ENCODE measurements at places on chromosomes 13 and 19.

- no peak for DNase-seq
Observed at GRCh38 chr13:40428354-40428753, 238.1 kb downstream of the FOXO1 start.

GRCh38 chr13:74388626-74389025 lies 254.4 kb upstream of the KLF12 start:
- no peak for DNase-seq

DNA sequence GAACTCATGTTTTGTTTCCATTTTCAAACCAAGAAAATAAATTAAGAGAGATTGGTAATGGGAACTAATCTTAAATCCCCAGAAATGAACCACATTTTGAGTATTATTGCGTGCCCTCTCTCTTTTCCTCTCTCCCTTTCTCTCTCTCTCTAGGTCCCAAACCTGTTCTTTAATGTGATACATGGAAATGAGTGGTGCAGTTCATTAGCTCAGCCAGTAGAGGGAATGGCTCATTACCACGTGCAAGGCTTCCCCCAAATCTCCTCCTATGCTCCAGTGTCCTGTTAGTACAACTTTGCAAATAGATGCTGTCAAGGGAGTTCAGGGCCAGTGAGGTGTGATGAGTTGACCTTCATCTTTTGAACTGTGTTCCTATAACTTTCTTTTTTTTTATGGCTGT lies 178.4 kb downstream of the FGF9 start:
- no peak for DNase-seq

DNA sequence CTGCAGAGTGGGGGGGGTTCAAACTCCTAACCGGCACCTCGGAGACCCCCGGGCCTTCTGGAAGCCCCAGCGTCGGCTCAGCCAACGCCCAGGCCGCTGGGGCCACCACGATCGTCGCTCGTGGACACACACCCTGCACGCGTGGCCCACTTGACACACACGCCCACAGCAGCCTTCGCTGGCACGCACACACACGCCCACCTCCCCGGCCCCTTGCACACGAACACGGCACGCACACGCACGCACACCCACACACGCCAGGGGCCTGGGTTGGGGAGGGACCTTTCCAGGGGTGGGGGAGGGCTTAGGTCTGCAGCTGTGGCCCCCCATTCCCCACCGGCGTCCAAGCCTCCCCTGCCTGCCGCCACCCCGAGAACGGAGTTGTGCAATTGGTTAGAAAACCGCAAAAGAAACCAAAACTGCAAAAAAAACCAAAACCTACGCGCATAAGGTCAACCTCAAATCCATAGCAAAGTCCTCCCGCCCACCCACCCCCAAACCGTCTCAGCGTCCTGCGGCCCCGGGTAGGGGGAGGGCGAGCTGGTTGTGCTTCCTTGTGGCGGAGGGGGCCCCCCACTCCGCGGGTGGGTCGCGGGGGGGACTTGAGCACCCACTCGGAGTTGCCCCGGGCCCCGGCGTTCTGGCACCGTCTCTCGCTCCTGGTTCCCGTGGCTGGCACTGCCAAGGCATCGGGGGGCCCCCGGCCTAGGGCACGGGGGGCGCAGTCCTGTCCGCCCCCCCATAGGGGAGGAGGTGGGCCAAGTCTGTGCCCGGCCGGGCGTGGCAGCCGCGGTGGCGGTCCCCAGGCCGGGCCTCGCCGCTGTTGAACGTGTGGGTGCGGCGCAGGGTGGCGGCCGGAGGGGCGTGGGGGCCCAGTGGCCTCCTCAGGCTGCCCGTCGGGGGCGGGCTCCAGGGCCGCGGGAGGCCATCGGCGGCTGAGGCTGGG lies 3.3 kb upstream of the LRG1 start:
- no peak for DNase-seq

- DNase-seq = no peak
Observed at GRCh38 chr19:18503971-18504885, 17.6 kb downstream of the ELL start.

DNA sequence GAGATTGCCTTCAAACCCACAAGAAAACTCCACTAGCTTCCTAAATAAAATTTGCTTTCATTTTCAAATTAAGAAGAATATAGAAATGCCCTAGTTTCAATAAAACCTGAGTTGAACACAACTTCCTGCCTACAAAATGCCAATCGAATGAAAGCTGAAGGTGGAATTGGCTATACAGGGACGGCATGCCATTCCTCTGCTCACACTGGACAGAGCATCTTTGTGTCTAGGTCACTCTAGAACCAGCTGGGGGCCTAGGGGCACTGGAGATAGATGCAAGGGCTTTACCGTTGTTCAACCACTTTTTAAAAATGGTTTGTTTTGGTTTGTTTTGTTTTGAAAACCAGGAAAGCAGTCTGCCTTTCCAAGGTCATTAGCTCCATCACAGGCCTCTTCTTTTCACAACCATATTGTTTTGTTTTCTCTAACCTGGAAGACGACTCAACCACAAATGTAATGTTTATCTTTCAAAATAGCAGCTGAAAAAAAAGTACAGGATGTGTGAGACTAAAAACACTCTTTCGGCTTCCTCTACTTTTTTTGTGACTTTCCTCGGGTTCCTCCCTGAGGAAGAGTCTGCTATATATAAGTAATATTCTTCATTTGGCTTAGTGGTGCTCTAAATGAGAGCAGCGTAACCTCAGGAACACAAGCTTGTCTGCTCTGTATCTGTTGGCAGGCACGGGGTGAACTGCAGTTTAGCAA lies 11.9 kb upstream of the ITM2B start:
- no peak for DNase-seq

DNA sequence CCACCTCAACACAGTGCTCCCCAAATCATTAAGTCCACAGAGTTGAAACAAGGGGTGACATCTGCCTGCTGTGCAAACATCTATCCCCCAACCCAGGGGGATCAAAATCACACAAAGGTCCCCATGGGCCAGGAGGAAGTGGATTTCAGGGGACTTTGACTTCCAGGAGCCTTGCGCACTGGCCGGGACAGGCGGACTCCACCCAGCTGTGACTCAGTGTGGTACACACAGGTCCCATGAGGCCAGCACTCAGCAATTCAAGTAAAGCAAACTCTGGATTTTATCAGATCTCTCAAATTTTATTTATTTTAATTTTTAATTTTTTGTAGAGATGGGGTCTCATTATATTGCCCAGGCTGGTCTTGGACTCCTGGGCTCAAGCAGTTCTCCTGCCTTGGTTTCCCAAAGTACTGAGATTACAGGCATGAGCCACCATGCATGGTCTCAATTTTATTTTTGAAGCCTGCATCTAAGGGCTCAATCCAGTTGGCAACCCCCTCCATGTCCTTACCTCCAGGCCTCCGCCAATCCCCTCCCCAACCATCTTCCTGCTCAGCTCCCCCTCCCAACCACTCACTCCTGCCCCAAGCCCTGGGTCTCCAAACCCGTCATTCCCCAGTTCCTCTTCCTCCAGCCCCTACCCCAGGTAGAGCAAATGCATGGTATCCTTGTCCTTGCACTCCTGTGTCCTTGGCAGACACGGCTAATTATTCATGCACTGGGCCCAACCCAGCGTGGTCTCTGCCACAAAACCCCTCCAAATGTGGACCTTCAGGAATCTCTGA lies 18.2 kb downstream of the ARHGAP33 start:
- DNase-seq = no peak

GRCh38 chr13:93147946-93148345 lies 78.7 kb upstream of the GPC6 start:
- no peak for DNase-seq

DNA sequence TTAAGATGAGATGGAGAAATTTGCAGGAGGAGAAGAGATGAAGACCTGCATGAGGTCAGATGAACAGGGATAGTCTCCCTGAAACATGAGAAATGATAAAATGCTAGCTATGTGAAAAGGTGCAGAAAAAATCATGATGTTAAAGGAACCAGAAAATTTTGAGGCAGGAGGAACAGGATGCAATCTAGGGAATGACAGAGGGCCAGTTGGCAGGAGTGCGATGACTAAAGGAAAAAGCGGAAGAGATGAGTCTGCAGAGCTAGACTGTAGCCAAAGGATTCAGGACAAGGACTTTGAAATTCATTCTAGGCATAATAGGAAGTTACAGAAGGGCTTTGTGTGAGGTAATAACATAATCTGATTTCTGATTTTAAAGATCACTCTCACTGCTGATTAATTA lies 77.9 kb downstream of the TRPC4 start:
- no peak for DNase-seq

DNA sequence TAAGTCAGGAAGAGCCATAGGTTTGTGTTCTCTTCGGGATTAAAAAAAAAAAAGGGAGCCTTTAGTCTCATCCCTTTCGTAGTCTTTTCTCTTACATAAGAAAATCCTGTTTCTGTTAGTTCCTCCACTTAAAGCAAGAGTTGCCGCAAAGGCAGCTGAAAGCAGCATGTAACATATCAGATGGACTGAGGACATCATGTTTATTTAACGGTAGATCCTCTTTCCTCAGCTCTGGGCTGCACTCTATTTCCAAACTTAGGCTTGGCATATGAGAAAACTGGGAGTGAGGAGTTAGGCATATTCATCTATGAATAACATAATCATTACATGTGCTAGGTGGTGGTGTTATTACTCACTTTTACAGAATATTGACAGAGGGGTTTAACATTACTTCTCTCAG lies 391.2 kb downstream of the KLF12 start:
- DNase-seq = no peak

- no peak for DNase-seq
Observed at GRCh38 chr19:17646441-17646840, 41.7 kb downstream of the UNC13A start.

DNA sequence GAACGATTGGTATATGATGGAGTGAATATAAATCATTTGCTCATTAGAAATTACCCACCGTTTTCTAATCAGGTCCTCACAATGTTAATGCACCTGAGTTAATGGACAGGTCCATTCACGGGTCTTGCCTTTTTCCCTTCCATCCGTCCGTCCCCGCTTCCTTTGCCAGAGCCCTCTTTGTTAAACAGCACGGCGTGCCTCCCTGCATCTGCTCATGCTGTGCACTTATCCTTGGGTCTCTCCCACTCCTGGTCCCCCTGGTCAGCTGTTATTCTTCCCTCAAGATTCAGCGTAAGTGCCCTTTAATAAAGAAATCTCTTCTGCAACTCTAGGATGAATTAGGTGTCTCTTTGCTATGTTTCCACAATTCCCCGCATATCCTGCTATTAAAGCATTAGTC lies 324.5 kb downstream of the DNAJC15 start:
- DNase-seq = no peak

DNA sequence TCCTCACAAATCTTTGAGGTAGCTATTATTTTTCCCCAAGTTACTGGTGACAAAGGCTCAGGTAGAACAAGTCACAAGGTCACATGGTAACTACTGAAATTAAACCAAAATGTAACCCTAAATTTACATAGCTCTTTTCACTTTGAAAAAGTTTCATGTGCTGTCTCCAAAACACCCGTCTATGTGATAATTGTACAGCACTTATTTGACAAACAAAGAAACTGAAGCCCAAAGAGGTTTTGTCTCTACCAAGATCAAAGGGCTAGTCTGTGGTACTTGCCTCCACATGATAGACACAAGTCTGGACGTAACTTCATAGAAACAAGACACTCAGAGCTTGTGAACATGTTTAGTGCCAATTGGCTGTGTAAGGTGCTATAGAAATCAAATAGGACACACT lies 108.3 kb downstream of the SACS start:
- DNase-seq = no peak

DNA sequence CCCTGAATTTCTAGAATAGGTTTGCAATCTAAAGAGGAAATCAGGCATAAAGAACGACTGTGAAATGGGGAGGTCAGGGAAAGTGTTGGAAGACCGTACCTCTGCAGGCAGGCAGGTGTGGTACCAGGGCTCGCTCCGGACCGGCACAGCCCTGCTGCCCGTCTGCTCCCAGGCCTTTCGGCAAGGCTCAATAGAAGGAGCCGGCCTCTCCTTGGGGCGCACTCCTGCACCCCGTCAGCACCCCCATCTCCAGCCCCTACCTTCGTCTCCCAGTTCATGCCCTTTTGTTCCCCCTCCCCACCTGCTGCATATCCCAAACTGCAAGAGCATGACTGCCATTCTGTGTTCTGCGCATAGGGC lies 139.8 kb upstream of the SOX1 start:
- DNase-seq = no peak

DNA sequence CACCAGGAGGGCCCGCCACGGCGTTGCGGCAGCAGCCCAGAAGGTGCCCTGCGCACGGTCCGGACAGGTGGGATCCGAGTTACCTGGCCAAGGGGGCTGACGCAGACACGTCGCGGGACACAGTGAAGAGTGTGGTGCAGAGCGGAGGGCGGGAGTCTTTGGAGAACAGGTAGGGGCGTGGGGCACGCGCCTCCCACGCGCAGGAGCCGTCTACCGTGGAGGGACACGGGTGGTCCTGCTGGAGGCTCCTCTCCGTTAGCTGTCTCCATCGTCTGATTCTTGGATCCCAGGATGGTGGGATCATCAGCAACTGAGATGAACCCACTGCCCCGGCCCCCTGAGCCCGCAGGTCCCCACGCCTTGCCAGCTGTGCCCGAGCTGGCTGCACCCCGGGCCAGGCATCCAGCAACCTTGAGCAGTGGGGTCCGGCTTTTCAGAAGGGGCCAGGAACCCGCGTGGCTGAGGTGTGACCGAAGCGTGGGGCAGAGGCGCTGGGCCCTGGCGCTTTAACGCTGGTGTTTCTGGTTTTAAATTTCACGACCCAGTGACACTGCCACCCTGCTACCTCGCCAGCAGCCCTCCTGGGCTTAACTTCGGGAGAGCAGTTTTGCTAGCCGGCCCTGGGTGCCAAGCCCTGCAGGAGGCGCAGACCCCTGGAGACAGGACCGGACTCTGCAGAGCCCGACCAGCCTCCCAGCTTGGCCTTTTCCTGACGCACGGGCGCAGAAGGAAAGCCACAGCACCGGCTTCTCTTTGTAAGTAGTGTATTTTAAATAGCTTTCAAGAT lies 7.3 kb downstream of the FGF22 start:
- DNase-seq = no peak

Data from non-pigmented ciliary epithelial cell (primary cell).